ENCODE measurements at places on chromosomes 11 and 22. TPM values are rescaled to one million over a fixed set of nuclear protein-coding genes. Genes with fewer than 3 reads are reported as not detected.

SLC17A6 gene
- total RNA-seq, result not detected

CARNS1 gene
- total RNA-seq, result not detected

TSGA10IP gene
- not detected for total RNA-seq

UBQLNL gene
- not detected for total RNA-seq

SPI1 gene
- total RNA-seq, result not detected

PRG3 gene
- total RNA-seq, result not detected

SLC22A12 gene
- total RNA-seq, result not detected

OR2AG2 gene
- 0.07 TPM for total RNA-seq

SLC22A9 gene
- total RNA-seq, result not detected

TUBA8 gene
- not detected for total RNA-seq

OR52E6 gene
- not detected for total RNA-seq

NXPE4 gene
- not detected for total RNA-seq

ALG8 gene
- 28.4 TPM for total RNA-seq

GLYAT gene
- total RNA-seq, result not detected

UCP3 gene
- not detected for total RNA-seq

MMP12 gene
- total RNA-seq, result not detected

HOATZ gene
- not detected for total RNA-seq

OR8G5 gene
- total RNA-seq, result not detected

TMEM45B gene
- total RNA-seq, result 53.2 TPM
